Fibroblast of lung (primary cell): ENCODE measurements at places on chromosomes 7 and 10.

DNA sequence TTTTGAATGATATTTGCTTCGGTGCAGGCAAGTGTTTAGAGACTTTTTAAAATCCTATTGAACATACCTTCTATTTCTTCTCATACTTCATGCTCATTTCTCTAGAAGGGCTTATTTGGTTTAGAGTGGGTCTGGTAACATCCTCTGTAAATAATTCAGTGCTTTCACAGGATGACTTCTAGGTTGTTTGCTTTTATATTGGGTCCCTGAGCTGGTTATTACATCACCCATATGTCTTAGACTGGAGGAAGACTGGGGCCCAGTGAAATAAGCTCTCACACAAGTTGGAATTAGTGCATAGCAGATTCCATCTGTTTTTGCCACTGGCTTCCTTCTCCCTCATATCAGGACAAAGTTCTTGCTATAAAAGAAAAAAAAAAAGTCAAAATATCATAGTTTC lies 6.5 kb downstream of the SUPV3L1 start:
- no peak for DNase-seq

GRCh38 chr7:150994141-150994837 lies 3.5 kb downstream of the NOS3 start:
- no peak for DNase-seq

DNA sequence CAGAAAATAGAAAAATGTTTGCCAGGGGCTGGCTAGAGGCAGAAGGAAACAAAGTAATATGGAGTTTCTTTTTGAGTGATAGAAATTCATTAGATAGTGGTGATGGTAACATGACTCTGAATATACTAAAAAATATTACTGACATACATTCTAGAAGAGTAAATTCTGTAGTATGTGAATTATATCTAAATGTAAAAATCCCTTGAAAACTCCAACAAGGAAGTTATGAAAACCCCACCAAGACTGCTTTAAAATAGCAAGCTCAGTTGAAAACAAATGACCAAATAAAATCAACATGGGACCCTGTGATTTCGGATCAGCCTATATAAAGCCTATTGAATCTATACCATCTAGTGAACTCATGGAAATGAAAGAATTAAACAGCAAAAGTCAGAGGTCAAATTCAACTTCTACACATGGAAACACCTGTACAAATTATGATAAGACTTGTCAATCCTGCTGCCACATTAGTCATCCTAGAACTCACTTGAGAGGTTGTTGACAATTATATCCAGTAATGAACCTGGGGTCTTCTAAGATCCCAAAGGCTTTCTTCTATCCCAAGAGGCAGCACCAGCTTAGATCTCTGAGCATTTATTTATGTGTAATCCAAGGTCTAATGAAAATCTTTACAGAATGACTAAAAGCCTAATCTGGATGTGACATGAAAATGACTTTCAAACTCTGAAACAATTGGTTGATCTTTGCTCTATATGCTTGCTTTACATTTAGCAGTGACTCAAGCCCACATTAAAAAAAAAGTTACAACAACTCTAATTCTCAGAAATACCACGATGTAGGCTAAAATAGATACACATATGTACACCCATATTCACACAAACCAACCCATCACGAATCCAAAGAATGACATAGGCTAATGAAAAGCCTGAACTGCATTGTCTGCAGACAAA lies 59.3 kb downstream of the OSBPL3 start:
- DNase-seq, result no peak

DNA sequence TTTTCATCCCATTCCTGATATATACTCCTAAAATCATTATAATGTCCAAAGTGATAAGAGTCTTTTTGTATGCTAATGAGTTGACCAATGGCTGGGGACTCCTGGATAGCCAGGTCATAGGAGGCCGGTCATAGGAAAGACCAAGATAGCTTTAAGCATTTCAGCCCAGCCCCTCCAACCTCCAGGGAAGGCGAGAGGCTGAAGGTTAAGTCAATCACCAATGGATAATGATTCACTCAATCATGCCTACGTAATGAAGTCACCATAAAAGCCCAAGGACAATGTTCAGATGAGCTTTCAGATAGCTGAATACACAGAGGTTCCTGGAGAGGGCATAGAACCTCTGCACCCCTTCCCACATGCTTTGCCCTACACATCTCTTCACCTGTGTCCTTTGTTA lies 75.7 kb downstream of the VWDE start:
- no peak for DNase-seq

GRCh38 chr7:98396768-98397167 lies 4.1 kb downstream of the BAIAP2L1 start:
- no peak for DNase-seq

- DNase-seq, result peak; percentile 49
Measured at GRCh38 chr10:62772186-62772974, 32.1 kb upstream of the ADO start.

- DNase-seq, result no peak
Measured at GRCh38 chr7:157006205-157006747, 4.2 kb downstream of the MNX1 start.

GRCh38 chr7:94698275-94698674 lies 42.3 kb upstream of the SGCE start:
- peak; percentile 90 for DNase-seq

DNA sequence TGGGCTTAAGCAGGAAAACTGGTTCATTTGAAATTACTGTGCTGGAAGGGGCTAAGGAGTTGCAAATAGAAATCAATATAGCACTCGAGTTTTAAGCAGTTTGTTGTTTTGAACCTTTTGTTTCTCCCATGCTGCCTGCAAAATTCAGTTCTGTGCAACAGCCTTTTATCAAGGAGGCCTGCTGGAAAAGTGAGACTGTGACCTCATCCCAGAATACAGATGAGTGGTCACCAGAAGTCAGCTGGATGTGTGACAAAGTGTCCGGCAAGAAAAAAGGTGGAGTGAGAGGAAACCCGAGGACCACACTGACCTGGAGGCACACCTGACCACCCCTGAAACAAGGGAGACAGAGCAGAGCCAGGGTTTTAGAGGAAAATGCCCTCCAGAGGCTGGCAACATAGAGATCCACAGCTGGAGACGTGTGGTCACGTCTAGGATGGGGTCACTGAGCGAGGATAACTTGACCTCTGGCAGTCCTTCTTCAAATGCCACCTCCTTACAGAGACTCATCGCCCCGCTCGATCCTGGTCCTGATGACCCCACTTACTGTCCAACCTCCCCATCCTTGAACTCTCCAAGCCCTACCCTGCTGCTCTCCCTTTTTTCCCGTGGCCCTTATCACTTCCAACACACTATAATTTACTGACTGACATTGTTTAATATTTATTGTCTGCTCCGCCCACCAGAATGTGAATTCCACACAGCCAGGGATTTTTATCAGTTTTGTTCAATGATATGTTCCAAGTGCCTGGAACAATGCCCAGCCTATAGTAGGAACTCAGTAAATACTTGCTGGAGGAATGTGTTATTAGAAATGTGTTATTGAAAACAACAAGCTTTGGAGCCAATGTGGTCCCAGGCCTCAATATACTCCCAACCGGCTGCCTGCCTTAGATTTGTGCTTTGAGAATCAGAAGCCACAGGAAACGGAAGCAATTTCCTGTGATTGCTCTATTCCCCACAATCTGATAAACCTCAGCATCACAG lies 243.8 kb downstream of the GLI3 start:
- DNase-seq, result peak; percentile 78

GRCh38 chr10:31942435-31942834 lies 13.8 kb upstream of the ARHGAP12 start:
- DNase-seq, result no peak

GRCh38 chr10:123633106-123633505 lies 33.0 kb upstream of the GPR26 start:
- no peak for DNase-seq

DNA sequence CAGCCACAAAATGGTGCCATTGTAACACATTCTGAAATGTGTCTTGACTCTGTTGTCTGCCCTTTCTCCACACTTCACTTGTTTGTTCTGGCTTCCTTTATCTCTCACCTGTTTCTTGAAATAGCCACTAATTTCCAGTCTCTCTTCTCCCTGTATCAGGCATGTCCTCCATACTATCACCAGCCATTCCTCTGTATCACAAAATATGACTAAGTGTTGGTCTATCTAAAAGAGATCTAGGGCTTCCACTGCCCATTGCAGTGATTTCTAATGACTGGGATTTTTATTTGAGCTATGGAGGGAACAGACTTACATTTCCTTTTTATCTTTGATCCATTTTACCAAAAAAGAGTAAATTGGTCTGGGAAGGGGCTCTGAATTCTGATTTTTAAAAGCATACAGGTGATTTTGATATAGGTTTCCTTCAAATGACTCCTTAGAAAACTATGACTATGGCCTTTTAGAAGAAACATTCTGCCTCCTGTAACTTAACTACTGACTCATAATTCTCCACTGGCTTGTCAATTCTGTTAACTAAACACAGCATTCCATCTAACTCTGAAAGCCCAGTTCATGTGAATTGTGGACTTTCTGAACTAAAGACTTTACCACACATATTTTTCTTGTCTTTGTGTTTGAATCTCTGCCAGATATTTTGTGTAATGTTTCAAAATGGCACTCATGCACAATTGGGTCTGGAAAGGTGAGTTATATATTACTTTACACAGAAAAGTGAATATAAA lies 1121.4 kb downstream of the XPNPEP1 start:
- DNase-seq, result peak; percentile 91

- DNase-seq, result peak; percentile 97
Measured at GRCh38 chr10:73997787-73998622, at the start of gene VCL. Gene VCL, plus strand, starts transcription at chr10:73998116. Its CDS starts 92 bp downstream, at chr10:73998208.

DNA sequence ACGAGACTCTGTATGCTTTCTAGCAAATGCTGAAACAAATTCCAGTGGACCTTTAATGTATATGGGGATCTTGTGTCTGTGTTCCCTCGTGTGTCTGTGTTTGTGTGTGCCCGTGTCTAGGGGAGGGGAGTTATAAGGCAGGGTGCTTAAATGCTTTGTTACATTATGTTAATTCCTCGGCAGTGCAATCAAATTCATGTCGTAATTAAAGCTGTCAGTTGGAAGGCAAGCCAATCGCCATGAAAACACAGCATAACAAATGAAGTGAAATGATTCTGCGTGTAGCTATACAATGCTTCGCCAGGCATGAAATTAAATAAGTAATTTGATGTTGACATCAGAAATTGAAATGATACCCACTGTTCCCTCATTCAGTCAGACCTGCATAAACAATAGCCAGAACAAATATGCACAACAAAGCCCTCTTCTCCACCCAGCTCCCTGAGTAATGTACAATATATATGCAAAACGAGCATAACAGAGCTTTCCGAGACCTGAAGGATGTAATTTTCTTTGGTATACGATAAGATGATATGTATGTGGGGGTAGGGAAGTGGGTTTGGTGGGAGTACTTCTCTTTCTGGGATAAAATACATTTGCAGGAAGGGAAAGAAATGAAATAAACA lies 534.1 kb downstream of the AUTS2 start:
- no peak for DNase-seq

GRCh38 chr7:7221599-7222038 lies 39.3 kb downstream of the C1GALT1 start:
- DNase-seq, result peak; percentile 77

GRCh38 chr10:117626228-117626627 lies 83.7 kb downstream of the EMX2 start:
- DNase-seq, result no peak

DNA sequence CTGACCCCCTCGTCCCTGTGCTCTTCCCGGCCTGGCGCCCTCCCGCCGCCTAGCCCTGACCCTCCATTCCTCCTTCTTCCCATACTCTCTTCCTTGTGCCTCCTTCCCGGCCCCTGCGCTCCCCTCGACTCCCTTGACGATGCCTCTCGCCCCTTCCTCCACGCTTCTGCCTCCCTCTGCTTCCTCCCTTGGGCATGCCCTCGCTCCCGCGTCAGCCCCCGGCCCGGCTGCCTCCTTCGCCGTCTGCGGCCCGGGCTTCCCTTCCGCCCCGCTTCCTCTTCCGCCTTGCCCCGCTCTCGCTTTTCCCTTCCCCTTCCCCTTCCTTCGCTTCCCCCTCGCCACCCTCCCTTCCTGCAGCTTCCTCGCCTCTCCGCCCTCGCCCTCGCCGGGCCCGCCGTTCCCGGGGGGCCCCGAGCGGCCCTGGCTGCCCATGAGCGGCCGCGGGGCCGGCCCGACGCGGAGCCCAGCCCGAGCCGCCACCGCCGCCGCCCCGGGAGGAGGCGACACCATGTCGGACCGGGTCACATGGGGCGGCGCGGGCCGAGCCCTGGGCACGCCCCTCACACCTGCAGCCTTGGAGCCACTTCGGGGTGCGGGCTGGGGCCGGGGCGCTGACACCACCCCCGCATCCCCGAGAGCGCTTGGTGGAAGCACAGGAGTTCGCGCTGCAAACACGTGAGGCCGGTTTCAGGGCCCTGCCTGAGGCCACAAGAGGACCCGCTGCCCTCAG lies at the start of gene FBXW4:
TSS of gene FBXW4 (minus strand) at position 497 of the 730 bp plus-strand sequence. CDS start at position 432, 65 bp downstream.
- peak; percentile 48 for DNase-seq

GRCh38 chr7:146960773-146961391 lies 844.3 kb downstream of the CNTNAP2 start:
- no peak for DNase-seq

- peak; percentile 53 for DNase-seq
Measured at GRCh38 chr7:40356871-40357709, 222.3 kb downstream of the SUGCT start.

- no peak for DNase-seq
Measured at GRCh38 chr7:49483142-49483541, 290.3 kb upstream of the VWC2 start.

GRCh38 chr7:32519763-32520162 lies 24.5 kb downstream of the AVL9 start:
- DNase-seq, result no peak

DNA sequence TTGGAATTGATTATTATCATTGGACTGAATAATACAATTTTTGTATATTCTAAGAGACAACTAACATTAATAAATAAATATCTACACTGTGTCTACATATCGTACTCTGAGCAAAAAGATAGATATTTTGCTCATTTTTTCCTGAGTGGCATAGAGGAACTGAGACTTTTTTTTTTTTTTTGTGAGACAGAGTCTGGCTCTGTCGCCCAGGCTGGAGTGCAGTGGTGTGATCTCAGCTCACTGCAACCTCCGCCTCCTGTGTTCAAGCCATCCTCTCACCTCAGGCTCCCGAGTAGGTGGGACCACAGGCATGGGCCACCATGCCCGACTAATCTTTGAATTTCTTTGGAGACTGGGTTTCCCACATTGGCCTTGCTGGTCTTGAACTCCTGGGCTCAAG lies 14.0 kb downstream of the KMT2E start:
- DNase-seq, result no peak

DNA sequence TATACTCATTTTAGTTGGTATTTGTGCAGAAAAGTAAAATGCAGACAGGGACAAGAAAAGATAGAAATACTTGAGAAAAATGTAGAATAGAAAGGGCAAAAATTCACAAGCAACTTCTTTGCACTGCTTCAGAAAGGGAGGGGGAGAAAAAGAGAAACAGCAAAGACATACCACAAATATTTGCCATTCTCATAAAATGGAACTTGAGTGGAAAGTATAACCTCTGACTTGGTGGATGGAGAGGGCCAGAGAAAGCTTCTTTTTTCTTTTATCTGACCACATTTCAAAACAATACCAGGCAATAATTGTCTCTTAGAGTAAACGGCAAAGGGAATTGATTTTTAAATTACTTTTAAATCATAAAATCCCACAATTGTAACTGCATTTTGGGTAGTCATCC lies 35.8 kb upstream of the TRUB1 start:
- peak; percentile 66 for DNase-seq

DNA sequence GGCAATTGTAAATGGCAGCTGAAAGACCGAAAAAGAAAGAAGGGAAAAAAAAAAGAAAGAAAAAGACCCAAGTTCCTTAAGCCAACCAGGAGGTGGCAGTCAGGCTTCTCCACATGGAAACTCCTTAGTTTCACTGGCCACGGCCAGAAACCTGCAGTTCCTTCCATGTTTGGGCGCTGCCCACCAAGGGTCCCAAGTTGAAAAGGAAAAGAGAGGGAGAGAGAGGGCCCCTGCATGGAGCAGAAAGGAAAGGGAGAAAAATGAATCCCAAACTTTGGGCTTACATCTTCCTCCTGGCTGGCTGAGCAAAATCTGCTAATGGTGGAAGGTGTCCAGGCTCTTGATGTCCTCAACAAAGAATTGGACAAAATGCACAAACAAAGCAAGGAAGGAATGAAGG lies 31.8 kb upstream of the ABCA13 start:
- DNase-seq, result peak; percentile 12
